ENCODE measurements at places on chromosomes 2 and 18.

DNA sequence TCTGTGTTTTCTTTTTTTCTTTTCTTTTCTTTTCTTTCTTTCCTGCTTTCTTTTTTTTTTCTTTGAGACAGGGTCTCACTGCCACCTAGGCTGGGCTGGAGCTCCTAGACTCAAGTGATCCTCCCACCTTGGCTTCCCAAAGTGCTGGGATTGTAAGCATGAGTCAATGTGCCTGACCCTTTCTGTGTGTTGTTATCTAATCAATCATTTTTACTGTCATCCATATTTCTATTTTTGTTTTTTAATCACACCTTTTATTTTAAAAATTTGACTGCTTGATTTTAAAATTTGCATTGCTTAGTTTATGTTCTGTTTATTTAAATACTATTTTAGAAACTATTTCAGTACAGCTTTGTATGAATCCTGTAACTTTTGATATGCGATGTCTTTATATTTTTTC is 19.2 kb downstream of the LCLAT1 start:
- DNase-seq = no peak

- no peak for DNase-seq
Measured at GRCh38 chr2:106183101-106183696, 10.9 kb downstream of the UXS1 start.

GRCh38 chr18:9428862-9429661 is 46.3 kb upstream of the RALBP1 start:
- DNase-seq = no peak

DNA sequence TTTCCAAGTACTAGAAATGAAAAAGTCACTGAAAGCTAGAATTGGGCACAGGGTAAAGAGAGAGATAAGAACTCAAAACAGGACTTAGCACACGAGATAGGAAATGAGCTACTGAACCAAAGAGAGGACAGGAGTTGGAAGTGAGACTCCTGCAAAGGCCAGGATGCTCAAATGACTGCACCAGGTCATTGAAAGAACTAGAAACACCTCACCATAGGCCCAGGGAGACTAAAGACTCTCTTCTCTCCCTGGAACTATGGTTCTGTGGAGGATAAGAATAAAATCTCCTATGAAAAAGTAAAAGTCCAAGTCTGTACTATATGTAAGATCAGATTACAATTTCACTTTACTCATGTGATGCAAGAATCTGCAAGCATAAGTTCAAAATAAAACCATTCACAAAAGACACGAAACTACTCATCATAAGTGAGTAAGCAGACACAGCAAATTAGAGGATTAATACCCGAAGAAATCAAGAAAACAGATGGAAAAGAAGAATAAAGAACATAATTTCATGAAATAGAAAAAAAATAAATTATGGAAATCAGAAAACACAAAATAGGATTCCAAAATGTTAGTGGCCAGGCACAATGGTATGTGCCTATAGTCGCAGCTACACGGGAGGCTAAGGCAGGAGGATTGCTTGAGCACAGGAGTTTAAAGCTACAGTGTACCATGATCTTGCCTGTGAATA is 6.5 kb downstream of the NBAS start:
- no peak for DNase-seq

- no peak for DNase-seq
Measured at GRCh38 chr18:9890196-9890595, 4.4 kb downstream of the TXNDC2 start.

- no peak for DNase-seq
Measured at GRCh38 chr2:98809878-98810587, 79.1 kb upstream of the MGAT4A start.
